ENCODE measurements at places on chromosomes 2 and 18.

DNA sequence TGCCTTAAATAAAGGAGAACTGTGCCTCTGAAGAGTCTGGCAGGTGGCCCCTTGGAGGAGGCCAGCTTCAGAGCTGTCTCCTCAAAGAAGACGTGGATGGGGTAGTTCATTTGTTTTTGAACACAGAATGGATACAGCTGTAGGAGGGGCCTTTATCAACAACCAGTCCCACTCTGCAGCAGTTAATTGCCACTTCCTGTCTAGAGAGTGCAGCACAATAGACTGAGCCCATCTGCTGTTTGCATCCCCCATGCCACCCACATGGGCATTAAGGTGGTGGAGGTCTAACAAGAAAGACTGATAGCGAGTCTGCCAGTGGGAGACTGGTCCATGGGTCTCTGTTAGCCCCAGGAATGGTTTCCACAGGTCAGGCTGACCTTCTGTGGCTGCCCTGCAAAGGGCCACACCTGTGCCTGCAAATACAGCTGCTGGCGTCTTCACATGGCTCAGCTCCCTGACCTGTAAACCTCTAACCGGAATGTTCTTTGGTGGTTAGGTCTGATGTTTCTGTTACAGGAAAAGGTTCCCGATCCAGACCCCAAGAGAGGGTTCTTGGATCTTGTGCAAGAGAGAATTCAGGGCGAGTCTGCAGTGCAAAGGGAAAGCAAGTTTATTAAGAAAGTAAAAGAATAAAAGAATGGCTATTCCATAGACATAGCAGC is 153.3 kb upstream of the ITGA6 start:
- DNase-seq = no peak

- no peak for DNase-seq
Measured at GRCh38 chr2:26687801-26688200, 4.7 kb upstream of the KCNK3 start.

DNA sequence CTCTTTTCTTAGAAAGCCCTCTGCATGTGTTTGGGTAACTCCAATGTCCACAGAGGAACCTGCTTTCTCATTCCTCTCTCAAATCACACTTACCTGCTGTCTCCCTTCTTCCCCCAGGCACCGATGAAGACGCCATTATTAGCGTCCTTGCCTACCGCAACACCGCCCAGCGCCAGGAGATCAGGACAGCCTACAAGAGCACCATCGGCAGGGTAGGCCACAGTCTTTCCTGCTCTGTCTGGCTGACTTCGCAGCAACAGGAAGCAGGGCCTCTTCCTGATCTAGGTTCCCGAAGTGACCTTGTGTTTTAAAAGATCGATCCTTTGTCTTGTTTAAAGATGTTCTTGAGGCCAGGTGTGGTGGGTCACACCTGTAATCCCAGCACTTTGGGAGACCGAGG is 25.0 kb upstream of the GMCL1 start:
- DNase-seq = no peak

DNA sequence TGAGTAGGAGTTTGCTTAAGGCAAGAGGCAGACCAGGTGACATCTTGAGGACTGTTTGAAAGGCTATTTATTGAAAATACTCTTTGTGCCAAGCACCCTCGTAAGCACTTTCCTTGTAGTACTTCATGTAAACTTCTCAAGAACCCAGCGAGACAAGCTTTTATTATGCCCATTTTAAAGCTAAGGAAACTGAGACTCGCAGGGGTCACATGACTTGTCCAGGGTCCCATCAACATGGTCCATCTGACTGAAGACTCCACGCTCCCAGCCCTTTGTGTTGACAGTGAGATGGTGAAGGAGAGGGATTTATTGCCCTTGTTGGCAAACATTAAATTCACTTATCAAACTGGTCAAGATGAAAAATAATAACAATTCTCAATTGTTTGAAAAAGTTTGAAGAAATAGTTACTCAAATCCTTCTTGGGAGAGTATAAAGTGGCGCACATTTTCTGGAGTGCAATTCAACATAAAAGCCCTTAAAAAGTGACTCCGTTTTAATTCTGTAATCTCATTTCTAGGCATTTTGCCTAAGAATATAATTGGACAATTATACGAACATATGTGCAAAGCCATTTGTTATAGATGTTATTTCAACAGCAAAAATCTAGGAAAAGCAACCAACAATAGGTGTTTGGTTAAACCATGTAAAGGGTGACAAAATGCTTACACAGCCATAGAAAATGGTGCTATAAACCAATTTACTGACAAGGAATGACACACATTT is 270.5 kb upstream of the NCKAP5 start:
- peak; percentile 43 for DNase-seq

- DNase-seq = no peak
Measured at GRCh38 chr18:8991155-8991554, 111.3 kb upstream of the NDUFV2 start.

DNA sequence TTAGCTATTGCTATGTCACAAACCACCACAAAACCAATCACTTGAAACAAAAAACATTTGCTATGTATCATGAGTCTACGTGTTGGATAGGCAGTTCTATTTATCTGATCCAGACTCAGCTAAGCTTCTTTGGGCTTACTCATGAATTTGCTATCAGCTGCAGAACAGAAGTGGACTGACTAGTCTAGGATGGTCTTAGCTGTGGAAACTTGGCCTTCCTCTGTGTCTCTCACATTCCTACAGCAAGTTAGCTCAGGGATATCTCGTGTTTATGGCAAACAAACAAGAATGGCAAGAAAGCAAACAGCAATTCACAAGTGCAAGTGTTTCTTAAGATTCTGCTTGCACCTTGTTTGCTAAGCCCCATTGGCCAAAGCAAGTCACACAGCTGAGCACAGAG is 288.0 kb upstream of the TNP1 start:
- DNase-seq = no peak

GRCh38 chr2:22329211-22330154 is 1055.5 kb upstream of the KLHL29 start:
- no peak for DNase-seq

- DNase-seq = no peak
Measured at GRCh38 chr2:85326406-85327159, 1.2 kb downstream of the TGOLN2 start.

GRCh38 chr2:109689973-109690372 is 75.8 kb downstream of the SOWAHC start:
- no peak for DNase-seq

DNA sequence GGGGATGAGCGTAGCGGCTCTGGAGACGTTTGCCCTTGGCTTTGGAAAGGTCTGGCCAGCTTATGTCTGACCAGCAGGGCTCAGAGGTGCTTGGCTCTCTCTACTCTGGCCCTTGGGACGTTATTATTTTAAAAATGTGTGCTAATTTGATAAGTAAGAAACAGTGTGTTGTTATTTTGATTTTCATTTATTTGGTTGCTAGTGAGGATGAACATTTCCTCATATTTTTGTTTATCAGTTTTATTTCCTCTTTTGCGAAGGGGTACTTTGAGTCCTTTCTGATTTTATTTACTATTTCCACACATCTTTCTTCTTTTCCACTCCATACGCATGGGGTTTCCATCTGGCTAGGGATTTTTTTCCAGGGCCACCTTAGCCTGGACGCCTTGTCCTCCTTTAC is 11.4 kb downstream of the CXCR4 start:
- no peak for DNase-seq

DNA sequence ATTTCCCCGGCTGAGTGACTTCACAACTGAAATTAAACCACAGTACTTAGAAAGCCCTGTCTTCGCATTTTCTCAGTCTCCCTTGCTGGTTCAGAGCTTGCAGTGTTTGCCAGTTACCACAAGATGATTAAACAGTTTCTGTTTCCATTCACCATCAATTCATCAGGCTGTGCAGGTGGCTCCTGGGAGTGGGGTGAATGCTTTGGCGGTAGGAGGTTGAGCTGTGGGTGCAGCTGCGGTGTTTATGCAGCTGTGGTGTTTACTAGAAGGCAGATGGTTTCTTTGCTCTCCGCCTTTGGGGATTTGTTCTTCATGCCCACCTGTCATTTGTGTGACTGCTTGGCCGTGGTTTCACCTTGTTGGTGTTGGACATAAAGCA is 16.1 kb downstream of the ACOXL start:
- no peak for DNase-seq

- DNase-seq = no peak
Measured at GRCh38 chr2:98127229-98127989, 40.4 kb downstream of the VWA3B start.

- DNase-seq = peak; percentile 12
Measured at GRCh38 chr2:111975053-111975552, 76.7 kb downstream of the MERTK start.
